ENCODE measurements at places on chromosomes 1 and 21.

DNA sequence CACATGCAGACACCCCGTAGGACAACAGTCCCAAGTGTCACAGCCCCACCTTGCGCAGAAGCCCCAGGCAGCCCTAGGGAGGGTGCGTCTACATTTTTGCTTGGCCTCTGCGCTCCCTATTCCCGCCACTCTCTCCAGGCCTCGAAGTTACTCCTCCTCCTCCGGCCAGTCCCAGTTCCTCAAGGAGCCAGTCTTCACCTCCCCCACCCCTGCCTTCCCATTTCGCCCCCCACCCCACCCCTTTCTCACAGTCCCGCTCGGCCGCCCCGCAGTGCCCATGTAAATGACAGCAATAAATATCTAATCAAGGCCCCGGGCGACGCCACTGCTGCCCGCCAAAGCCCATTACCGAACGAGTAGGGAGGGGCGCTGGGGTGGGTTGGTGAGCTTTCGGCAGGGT is 3.2 kb downstream of the DMBX1 start:
- no peak for DNase-seq

DNA sequence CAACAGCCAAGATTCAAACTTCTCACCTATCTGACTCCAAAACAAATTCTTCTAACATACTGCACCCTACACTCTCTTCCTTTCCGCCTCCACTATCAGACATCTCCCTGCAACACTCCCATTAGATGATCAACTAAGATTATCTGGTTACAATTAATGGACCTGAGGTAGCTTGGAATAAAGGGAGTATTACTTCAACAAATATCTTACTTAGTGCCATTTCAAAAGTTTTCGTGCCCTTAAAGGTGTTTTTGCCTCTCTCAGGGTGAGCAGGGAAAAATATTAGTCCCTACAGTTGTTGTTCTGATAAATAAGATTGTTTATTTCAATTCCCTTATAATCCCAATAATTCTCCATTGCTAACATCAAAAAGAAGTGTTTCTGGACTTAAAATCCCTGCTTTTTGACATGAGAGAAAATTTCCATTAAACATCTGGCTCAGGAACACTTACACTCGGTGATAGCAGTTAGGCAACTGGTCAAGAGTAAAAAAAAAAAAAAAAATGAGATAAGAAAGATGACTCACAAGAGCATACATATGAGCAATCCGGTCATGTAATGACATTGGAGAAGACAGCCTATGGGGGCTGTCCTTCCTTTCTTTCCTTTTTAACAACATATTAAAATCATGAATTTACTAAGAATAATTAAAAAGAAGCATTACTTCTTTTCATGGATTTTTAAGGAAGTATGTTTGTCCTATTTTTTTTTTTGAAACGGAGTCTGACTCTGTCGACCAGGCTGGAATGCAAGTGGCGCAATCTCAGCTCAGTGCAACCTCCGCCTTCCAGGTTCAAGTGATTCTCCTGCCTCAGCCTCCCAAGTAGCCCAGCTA is 7.6 kb downstream of the RSBN1 start:
- no peak for DNase-seq

DNA sequence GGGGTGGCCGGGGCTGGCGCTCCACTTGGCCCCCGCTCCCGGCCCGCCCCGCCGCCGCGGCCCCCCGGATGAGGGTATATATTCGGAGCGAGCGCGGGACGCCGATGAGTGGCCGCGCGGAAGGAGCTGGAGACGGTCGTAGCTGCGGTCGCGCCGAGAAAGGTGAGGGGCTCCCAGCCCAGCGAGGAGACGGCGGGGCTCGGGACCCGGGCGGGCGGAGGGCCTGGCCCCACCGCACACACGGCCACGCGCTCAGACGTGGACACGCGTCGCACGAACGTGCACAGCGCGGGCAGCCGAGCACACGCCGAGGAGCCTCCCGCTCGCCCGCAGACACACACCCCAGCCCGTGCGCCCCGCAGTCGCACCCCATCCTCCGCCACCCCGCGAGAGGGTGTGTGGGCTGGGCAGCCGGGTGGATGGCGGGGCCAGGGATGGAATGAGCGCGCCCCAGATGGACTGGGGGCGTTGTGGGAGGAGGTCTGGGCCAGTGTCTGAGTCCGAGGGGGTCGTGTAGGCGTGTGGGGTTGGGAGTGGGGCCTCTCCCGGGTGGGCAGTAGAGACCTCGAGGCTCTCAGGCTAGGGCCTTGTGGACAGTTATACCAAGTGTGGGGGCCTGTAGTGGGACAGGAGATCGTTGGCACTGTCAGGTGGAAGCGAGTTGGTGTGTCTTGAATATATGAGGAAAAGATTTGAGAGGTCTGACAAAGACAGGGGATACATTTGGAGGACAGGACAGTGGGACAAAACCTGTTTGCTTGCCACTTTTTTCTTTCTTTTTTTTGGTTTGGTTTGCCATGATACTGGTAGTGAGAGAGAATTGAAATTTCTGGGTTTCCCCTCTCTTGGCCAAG is at the start of gene UAP1:
UAP1 (plus strand) TSS at position 107 of the 854 bp plus-strand sequence. CDS start 4,347 bp downstream, outside the sequence.
- DNase-seq: peak; percentile 41

DNA sequence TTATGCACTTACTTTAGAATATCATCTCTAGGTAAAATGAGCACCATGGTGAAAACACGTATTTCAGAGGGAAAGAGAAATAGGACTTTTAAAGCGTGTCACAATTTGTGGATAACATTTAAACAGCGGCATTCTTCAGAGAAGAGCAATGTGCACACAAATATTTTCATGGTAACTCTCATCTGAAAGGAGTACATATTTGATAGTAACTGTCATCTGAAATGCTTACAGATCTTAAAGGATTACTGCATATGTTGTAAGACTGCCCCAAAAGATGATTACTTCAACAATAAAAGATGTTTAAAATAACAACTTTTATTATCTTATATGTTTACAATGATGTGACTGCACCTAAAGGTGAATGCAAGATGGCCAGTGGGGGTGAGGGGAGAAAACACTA is 408.8 kb downstream of the PLA2G4A start:
- no peak for DNase-seq

DNA sequence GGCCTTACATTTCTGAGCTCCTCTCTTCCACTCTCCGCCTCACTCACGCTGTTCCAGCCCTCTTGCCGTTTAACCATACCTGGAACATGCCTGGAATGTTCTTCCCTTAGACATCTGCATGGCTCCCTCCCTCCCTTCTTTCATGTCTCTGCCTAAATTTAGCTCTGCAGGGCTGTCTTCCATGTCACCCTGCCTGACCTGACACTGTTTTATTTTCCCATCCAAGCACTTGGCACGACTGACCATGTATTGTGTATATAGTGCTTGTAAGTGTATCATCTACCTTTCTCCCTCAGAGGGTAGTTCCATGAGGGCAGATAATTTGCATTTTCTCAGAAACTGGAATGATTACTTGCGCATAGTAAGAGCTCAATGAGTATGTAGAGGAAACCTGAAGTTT is 47.3 kb downstream of the ST6GALNAC3 start:
- DNase-seq: no peak

- no peak for DNase-seq
These were observed 6.4 kb upstream of the BRINP3 start for GRCh38 chr1:190484045-190484444.

GRCh38 chr1:29974316-29974724 is 738.0 kb downstream of the PTPRU start:
- DNase-seq: no peak

GRCh38 chr1:93239863-93240262 is 59.3 kb downstream of the CCDC18 start:
- DNase-seq: no peak

GRCh38 chr1:116207126-116207735 is 96.0 kb downstream of the MAB21L3 start:
- DNase-seq: no peak

DNA sequence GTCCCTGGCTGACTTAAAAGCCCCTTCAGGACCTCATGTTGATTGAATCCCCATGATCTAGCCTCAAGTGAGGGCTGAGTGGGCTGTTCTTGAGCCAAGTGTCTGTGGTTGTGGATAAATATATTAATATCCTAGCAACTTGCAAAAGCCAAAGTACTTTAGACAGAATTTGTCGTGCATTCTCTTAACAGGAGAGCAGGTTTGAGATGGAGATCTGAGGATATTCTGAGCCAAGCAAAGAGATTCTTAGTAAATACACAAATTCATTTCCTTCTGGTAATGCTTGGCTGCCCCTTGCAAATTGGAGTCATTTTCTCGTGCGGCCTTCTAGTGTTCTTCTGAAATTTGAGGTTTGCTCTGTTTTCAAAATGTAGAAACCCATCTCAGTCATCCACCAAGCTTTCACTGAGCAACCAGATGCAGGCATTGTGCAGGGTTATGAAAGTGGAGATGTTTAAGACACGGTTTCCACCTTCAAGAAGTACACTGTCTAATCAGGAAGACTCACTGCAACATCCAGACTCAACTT is 242.1 kb upstream of the JUN start:
- no peak for DNase-seq

DNA sequence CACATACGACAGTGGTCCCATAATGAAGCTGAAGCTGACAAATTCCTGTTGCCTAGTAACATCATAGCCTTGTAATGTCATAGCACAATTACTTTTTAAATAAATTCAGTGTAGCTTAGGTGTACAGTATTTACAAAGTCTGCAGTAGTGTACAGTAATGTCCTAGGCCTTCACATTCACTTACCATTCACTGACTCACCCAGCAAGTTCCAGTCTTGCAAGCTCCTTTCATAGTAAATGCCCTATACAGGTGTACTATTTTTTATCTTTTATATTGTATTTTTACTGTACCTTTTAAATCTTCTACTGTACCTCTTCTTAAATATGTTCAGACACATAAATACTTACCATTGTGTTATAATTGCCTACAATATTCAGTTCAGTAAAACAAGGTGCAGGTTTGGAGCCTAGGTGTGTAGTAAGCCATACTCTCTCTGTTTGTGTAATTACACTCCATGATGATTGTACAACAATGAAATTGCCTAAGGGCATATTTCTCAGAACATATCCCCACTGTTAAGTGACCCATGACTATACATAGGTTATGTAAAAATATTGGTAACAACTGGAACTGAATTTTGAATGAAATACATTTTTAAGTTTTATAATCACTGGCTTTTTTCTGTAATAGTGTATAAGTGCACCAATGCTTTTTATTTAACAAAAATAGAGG is 33.5 kb upstream of the ADAM30 start:
- DNase-seq: no peak

DNA sequence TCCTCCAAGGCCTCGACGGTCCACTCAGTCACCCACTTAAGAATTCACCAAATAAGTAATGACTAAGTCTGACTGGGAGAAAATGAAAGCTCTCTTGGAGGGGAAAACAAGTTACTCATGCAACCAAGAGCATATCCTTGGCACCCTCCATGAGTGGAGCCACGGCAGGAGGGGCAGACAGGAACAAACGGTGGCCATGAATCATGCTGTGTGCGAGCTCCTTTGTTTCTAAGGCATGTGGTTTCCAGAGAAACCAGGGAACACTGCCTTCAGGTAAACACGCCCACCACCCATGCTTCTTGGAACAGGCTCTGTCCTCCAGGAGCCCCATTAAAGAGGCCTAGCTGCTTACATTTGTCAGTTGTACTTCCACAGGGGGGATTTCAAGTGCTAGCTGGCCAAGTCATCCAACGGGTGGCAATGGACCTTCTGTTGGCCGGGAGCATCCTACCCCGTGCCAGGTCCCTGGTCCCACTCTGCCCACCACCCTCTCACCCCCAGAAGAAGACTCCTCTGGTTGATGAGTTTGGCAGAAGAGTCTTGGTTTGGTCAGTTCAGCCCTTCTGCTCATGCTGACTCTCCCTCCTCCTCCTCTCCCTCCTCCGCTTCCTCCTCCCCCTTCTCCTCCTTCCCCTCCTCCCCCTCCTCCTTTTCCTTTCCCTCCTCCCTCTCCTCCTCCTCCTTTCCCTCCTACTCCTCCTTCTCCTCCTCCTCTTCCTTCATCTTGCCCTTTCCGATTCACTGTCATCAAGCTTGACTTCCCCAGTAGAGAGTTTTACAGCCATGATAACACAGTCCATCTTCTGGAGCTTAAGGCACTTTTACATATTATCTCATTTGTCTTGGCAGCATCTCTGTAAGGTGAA is 107.6 kb downstream of the CCDC185 start:
- no peak for DNase-seq

DNA sequence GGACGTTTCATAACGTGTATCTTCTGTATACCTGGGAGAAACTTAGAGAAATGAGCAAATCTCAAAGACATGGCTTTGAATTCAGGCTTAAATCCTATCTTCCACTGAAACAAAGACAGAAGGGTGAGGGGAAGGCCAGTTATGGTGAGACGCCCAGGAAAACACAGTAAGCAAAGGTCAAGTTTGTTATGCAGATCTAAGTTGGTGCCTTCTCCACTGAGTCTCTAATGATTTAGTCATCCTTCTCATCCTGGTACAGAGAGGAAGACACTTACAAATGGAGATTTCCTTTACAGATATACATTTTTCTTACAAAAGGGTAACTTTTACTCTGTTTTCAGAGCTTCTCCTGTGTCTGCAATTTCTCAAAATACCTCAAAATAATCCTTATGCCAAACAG is 64.4 kb downstream of the MAP3K7CL start:
- no peak for DNase-seq

- no peak for DNase-seq
These were observed 1.8 kb downstream of the RERE start for GRCh38 chr1:8815582-8816151.

DNA sequence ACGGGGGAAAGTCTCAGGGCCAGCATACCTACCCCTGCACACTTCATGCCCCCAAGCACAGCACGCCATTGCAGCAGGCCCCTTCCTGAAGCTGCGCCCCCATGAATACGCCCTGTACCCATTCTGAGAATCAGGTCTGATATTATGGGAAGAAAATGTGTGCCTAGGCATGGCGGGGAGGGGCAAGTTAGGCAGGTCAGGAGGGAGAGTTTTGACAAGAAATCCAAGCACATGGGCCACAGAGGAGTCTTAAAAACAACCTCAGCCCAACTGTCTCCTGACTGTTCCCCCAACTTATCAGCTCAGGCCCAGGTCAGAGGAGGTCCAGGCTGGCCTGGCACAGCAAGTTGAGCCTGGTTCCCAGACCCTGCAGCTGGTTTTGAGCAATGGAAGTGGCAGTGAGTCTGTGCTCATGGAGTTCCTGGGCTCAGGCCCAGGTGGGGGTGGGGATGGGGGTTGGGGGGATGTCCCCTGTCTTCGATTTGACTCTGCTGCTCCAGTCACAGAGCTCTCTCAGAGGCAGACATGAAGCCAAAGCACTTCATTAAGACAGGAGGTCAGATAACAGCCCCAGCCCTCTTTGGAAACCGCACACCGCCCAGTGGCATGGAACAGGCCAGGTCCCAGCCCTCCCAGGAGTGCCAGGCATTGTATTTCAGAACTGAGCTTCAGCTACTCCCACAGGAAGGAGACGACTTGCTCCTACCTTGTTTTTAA is 20.6 kb upstream of the BCAR3 start:
- no peak for DNase-seq

GRCh38 chr1:67647036-67647798 is 37.8 kb upstream of the GADD45A start:
- DNase-seq: no peak

GRCh38 chr21:45892156-45892915 is 89.2 kb upstream of the COL6A1 start:
- DNase-seq: no peak

GRCh38 chr1:234400773-234401172 is 27.5 kb downstream of the COA6 start:
- DNase-seq: no peak

Data from activated CD8-positive, alpha-beta memory T cell treated with anti-CD3 and anti-CD28 coated beads, Interleukin-2, amount 50 U/mL, for 4 hours (primary cell).